BJ (cell line): ENCODE measurements at places on chromosomes 5 and 9.

DNA sequence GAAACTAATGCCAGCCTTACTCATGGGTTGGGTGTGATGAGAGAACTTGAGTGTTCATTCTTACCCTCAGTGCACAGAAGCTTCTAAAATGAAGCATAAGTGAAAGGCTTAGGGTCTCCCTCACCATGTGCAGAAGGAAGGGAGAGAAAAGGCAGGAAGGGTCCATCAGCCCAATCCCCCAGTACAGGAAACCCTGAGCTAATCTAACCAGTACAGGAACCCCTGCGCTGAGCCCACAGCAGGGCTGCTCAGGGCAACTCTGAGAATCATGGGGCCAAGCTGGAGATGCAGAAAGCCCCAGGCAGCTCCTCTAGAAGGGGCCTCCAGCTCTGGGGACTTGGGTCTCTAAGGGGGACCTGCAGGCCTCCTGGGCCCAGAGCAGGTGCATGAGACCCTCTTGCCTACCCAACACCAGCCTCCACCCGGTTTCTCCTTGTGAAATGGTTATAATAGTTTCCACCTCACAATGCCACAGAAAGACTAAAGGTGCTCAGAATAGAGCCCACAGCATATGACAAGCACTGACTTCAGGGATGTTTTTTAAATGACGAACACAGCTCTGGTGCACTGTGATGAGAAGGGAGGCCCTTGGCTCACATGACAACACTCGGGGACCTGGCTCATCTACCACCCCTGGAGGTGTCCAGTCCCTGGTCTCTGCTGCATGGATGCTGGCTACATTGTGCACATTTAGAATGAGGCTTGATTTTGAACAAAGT, 190.1 kb downstream of the ACTL7B start:
- no peak for DNase-seq

GRCh38 chr9:110971234-110971633, 67.0 kb downstream of the LPAR1 start:
- DNase-seq, result no peak

GRCh38 chr5:139952574-139952973, 90.5 kb downstream of the NRG2 start:
- no peak for DNase-seq

GRCh38 chr9:94697972-94698581, 28.4 kb upstream of the AOPEP start:
- DNase-seq, result no peak

- DNase-seq, result no peak
These were observed 93.4 kb downstream of the RXRA start for GRCh38 chr9:134419684-134420076.

- DNase-seq, result no peak
These were observed 11.8 kb upstream of the IFNW1 start for GRCh38 chr9:21153336-21154017.

GRCh38 chr9:127574072-127574993, 37.7 kb upstream of the STXBP1 start:
- no peak for DNase-seq

DNA sequence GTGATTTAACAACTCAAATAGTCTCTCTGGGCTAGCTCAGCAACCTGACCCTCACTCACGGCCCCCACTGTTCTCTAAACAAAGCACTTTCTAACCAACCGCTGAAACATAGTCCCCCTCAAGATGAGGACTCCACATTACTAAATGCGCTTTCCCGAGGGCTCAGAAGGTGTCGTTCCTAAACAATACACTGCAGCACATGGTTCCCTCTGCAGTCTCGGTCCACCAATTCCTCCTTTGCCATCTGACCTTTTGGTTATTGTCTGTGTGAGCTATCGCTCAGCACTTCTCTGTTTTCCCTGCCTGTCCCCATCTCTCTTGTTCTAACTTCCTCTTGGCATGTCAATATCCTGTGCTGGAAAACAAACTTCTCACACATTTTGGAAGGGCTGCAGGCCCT, 7.2 kb downstream of the EPB41L4A start:
- DNase-seq, result no peak

DNA sequence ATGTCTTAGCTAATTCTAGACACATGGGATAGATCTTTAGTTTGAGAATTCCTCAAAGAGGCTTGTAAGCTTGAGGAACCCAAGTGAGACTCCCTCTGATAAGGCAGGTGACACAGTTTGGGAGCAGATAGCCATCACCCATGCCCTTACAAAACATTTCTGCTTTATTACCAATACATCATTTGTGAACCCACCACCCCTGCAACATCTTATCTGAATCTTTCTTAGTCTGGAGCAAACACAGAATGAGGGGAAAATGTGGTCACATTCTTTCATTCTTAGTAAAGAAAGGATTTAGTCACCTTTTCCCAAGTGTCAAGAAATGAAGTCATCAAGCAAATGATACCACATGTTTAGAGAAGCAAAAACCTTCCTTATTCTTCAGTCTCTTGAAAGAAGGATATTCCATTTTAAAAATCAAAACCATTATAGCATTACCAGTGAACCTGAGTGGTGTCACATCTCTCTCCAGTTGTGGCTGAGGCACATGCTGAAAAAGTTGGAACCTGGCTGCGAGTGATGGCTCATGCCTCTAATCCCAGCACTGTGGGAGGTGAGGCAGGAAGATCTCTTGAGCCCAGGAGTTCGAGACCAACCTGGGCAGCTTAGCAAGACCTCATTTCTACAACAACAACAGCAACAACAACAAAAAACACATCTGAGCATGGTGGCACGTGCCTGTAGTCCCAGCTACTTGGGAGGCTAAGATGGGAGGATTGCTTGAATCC, 65.9 kb downstream of the PRKACG start:
- DNase-seq, result no peak

- no peak for DNase-seq
These were observed 935.8 kb downstream of the TLE4 start for GRCh38 chr9:80507611-80508010.

- no peak for DNase-seq
These were observed 3.2 kb downstream of the CD180 start for GRCh38 chr5:67193439-67193807.

- peak; percentile 15 for DNase-seq
These were observed 33.0 kb upstream of the CTXN3 start for GRCh38 chr5:127615916-127616315.

DNA sequence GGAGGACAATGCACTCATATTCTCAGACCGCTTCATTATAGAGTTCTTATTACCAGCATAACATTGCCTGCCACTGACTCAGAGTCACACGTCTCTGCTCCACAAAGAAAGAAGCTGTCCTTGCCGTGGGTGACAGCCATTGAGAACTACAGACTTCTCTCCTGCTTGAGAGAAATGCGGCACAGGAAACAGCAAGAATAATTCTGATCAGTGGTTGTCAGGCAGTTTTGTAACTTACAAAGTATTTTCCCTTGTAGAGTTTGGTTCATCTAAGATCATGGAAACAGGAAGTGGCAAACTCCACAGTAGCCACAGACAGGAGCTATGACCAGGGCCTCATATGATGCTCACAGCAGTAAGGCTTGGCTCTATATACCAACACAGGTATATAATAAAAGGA, 47.0 kb downstream of the KCNV2 start:
- DNase-seq, result no peak

DNA sequence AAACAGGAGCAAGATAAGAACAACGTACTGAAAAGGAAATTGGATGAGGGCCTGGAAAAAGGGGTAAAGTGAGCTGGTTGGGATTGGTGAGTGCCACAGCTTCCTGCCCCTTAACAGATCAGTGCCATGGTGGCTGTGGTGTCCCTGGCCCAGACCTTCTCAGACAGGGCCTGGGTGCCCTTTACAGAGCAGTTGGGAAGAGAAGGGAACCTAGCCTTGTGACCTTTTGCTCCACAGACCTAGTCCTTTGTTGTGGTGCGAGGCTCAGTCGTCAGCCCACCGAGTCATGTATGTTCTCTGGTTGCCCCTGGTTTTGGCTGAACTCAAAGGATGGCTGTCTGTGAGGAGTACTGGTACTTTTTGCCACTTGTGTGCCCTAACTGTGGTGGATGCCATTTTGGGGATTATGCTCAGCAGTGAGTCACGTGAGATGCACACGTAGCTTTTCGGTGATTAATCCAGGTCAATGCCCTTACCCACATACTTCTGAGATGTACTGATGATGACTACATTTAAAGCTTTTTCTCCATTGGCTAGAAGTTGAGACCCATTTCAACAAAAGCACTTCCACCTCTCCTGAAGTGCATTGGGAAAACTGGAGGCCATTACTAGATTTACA, 48.4 kb downstream of the EXOSC2 start:
- DNase-seq, result peak; percentile 17

GRCh38 chr5:93915142-93915553, 173.7 kb upstream of the POU5F2 start:
- no peak for DNase-seq

DNA sequence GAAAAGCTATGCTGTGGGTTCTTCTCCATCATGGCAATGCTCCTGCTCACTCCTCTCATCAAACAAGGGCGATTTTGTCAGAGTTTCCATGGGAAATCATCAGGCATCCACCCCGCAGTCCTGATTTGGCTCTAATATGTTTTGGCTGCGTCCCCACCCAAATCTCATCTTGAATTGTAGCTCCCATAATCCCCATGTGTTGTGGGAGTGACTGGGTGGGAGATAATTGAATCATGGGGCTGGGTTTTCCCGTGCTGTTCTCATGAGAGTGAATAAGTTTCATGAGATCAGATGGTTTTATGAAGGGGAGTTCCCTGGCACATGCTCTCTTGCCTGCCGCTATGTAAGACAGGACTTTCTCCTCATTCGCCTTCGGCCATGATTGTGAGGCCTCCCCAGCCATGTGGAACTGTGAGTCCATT, 163.8 kb downstream of the GADD45G start:
- no peak for DNase-seq

GRCh38 chr5:118561971-118562370, 426.4 kb downstream of the DTWD2 start:
- no peak for DNase-seq

DNA sequence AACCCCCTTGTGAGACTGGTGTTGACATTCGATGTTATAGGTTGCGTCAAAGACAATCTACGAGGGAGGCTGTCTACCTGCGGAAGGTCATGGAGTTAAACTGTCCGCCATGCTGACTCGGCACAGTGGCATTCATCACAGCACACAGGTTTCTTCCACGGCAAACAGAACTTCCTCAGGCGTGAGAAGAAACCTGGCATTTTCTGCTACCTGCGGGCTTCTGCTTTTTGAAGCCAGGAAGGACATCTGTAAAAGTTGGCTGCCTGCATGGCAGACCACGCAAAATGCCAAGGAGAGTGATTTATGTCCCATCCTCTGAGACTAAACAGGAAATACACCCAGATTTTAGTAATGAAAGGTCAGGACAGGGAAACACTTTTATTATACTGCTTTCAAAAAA, 809.8 kb upstream of the NUDT12 start:
- no peak for DNase-seq

DNA sequence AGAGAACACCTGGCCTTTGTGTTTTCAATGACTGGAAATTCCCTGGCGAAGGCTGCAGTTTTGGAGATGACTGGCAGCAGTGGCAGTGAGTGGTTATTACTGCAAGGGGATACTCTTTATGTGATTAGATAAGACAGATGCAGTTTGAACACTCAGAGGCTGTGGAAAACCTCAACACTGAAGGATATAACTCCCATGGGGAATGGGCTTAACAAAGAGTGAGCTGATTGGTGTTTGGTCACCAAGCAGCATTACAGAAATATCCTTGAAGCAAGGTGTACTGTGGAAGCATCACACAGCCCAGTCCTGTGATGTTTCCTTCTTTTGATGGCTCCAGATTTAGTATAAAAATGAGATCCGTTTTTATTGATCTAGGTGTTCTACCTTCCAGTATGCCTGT, 490.7 kb upstream of the PTPRD start:
- no peak for DNase-seq

DNA sequence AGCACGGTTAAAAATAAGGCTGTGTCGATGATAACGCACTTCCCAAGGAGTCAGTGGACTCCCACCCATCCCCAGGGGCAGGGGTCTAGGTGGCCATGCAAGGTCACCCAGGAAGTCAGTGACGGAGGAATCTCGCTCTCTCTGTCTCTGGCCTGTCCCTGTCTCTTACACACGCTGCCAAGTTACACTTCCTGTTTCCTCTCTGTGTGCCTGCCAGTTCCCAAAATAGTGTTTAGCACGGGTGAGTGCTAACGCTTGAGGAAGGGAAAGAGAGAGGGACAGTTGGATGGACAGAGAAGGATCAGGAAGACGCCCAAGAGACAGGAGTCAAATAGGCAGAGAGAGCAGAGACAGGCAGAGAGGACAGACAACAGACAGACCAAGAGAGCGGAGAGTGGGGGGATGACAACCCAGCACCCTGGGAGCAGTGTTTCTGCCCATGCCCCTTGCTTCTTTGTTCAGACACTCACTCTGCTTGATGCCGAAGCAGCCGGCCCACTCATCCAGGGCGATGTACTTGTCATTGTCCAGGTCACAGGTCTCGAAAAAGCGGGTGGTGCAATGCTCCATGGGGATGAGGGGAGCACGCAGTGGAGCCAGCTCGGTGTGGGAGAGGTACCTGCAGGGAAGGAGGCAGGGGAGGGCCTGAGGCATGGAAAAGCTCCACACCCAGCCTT, 23.0 kb downstream of the SPARC start:
- no peak for DNase-seq

DNA sequence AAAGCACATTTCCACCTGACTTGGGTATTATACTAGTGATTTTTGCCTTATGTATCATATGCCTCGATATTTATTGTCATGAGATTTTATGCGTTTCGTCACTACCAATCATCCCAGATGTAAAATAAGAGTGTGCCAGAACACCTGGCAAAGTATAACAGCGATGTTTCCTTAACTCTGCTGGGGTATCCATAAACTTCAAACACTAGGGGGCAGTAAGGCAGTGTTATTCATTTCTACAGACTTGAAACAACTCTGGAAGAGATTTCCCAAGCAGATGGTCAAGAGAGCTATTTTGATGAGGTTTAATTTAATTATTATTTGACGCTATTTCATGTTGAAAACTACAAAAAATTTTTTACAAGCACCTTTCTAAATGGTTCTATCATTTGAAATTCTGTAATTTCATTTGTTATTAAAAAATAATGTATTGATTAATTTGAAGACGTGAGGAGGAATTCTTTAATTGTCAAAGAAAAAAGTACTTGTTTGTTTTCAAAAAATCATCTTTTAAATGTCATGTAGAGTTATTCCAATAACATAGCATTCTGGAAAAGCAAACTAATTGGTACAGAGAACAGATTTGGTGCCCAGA, 388.5 kb upstream of the CTNND2 start:
- DNase-seq, result no peak
